Activated naive CD4-positive, alpha-beta T cell (primary cell): ENCODE measurements at places on chromosomes 11 and 22.

GRCh38 chr11:68406324-68407313 is 53.9 kb upstream of the PPP6R3 start:
- DNase-seq, result no peak

GRCh38 chr11:122656631-122657101 is 1.1 kb downstream of the UBASH3B start:
- peak; percentile 23 for DNase-seq

DNA sequence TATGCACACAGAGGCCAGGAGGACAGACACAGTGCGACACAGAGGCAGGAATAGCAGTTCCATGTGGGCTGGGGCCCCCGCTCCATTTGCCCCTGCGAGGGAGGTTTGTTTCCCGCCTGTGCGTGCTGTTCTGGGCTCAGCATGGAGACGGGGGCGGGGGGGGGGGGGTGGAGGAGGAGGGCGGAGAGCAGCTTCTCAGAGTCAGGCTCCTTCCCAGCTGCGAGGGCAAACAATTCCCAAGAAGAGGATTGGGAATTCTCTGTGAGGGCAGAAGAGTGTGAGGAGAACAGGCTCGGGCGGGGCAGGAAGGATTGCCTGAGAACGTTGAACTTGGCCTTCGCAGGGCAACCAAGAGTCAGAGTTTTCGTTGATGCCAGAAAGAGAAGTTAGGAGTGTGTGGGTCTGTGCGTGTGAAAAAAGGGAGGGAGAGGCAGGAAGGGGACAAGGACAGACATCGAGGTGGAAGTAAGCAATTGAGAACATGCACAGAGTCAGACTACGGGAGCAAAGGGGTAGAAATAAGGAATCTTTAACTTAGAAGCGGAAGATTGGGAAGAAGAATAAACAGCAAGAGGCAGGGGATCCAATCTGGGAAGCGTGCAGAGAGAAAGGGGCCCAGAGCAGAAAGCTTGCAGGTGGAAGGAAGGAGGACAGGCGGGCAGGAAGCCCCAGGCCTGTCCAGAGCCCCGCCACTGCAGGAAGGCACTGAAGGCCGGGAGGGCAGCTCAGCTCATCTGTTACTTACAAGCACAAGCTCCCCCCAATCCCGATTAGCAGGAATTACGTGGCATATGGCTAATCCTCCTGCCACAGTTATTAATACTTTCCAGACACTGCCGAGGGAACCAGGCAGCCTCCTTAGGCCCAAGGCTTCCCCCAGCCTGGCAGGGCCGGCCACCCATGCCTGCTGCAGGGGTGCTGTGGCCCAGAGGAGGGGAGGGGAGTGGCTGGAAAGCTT is 15.6 kb upstream of the JAM3 start:
- DNase-seq, result no peak

DNA sequence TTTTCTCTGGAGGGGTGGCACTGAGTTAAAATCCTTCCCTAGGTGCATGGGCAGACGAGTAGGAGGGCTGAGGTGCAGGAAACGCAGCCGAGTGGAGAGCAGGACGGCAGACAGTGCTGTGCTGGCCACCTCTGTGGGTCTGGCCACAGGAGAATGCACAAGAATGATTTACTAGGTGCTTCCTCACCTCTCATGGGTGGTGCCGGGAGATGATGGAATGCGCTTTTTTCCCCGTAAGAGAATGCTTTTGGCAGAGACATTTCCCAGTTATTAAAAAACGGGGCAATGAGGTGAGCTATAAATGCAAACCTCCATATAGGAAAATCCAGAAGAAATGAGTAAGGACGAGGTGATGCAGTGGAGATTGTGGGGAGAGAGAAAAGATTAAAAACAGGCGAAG is 86.1 kb downstream of the ADAMTS15 start:
- no peak for DNase-seq

DNA sequence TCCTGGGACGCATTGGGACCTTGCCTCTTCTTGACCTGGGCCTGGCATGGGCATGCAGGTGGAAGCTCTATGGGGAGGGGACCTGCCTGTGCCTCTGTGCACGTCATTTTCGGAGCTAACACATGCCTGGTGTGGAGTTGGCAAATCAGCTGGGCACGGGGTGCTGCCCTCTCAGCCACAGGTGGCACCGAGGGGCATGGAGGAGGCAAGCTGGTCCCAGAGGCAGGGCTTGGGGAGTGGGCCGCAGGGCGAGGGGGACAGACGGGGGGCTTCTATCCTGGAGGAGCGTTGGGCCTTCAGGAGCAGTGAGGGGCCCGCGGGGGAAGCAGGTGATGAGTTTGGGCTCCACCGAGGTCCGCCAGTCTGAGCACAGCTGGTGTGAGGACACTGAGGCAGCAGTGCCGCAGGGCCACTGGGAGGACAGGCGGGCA is 362.0 kb downstream of the TBC1D22A start:
- DNase-seq, result no peak

GRCh38 chr11:94630221-94630620 is 63.1 kb downstream of the PIWIL4 start:
- DNase-seq, result no peak

GRCh38 chr11:117766026-117766425 is 31.0 kb downstream of the DSCAML1 start:
- DNase-seq, result no peak

GRCh38 chr11:71489311-71490043 is 36.5 kb downstream of the NADSYN1 start:
- no peak for DNase-seq

GRCh38 chr22:22752556-22753477 is 108.4 kb downstream of the GGTLC2 start:
- no peak for DNase-seq

DNA sequence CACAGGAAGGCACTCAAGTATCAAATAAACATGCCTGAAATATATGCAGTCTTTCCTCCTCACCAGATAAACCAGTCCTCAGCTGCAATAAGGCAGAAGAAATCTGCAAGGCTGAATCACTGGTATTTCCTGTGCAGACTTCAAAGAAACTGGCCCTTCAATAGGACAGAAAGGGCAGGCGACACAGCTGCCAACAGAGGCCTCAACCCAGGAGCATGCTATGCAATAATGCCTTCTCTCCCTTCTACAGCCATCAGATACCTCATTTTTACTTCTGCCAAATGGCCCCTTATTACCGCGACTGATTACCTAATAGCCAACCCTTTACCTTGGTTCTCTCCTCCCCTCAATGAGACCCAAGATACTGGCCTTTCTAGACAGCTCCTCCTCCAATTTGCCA is 8.0 kb downstream of the NUMA1 start:
- DNase-seq, result no peak

- no peak for DNase-seq
Observed at GRCh38 chr11:57154739-57155138, 27.0 kb upstream of the LRRC55 start.

DNA sequence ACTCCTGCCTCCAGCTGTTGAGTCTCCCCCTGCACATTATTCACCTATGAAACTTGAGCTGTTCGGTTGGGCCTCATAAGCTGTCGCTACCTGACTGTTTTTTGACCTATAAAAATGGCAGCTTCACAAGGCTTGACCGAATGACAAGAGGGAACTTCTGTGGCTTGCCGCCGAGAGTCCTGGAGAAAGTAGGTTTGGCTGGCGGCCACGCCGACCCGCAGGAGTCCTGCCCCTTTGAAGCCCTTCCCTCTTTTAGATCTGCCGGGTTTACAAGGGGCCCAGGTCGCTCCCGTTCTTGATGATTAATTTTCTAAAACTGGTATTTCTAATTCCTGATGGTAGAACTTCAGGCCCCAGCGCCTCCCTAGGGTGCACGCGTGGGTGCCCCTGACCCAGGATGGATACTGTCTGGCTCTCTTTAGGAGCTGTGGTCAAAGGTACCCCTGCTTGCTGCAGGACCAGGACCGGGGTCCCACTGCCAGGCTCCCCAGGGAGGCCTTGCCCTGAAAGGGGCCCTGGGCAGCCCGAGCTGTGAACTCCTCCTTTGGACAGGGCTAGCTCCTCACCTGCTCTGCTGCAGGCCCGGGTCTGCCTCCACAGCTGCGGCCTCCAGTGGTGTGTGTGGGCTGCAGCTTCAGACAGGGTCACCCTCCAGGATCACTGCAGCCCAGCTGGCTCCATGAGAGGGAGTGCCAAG is 171.8 kb downstream of the CTTN start:
- no peak for DNase-seq

- DNase-seq, result no peak
Observed at GRCh38 chr11:65448418-65449105, 26.0 kb downstream of the NEAT1 start.
